ENCODE measurements at places on chromosomes 16 and 17. TPM values are rescaled to one million over a fixed set of nuclear protein-coding genes. Genes with fewer than 3 reads are reported as not detected.

PRDM7 gene
- not detected for total RNA-seq

CBX2 gene
- total RNA-seq, result 8.2 TPM

VASN gene
- 0.16 TPM for total RNA-seq

ZNF287 gene
- 5.2 TPM for total RNA-seq

ALDH3A2 gene
- 34.3 TPM for total RNA-seq

ITGAD gene
- total RNA-seq, result not detected

PRRT2 gene
- 1.6 TPM for total RNA-seq

PPY gene
- total RNA-seq, result not detected

NPIPB13 gene
- 21.1 TPM for total RNA-seq

ASPA gene
- total RNA-seq, result not detected

TBC1D3B gene
- total RNA-seq, result 8.9 TPM

CACNG3 gene
- total RNA-seq, result not detected

RNF43 gene
- total RNA-seq, result 0.95 TPM

CLDN6 gene
- total RNA-seq, result not detected

MFSD6L gene
- total RNA-seq, result 0.14 TPM

EPOP gene
- 54.9 TPM for total RNA-seq

MT4 gene
- not detected for total RNA-seq

GRCh38 chr17:60390186-60390585, 1.7 kb downstream of the USP32 start:
- peak overlapping the region; percentile 96 for H3K4me3 ChIP-seq
- H3K27me3 ChIP-seq, result no peaks in the 10 kb centered on the region
- H3K27ac ChIP-seq, result no peak overlapping the region
- peaks cover 8% of the 10 kb centered on the region for H3K36me3 ChIP-seq

- H3K36me3 ChIP-seq, result peaks cover 45% of the 10 kb centered on the region
- DNase-seq, result no peak
- peak overlapping the region; percentile 59 for H3K27ac ChIP-seq
- H3K27me3 ChIP-seq, result no peaks in the 10 kb centered on the region
Measured at GRCh38 chr17:37523715-37524219, 34.1 kb downstream of the DUSP14 start.

DNA sequence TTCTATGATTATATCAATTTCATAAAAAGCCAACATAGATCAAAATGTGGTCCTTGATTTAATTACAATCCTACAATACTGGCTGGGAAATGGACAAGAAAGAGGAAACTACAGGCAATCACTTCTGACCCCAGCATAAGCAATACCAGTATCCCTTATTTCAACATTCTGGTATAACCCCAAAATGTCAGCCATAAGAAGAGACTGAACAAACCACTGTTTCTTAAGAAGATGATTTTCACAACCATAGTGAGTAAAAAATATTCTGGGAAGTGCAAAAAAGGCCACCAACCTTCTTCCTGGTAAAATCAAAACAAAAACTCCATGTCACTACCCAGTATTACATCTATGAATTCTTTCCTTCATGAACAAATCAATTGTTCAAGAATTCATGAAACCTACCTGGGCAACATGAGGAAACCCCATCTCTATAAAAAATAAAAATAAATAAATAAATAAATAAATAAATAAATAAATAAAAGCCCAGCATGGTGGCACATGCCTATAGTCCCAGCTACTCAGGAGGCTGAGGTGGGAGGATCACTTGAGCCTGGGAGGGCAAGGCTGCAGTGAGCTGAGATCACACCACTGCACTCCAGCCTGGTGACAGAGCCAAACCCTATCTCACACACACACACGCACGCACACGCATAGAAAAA, 7.5 kb downstream of the N4BP1 start:
- peak overlapping the region; percentile 60 for H3K27ac ChIP-seq
- DNase-seq, result no peak
- H3K4me1 ChIP-seq, result peaks cover 40% of the 10 kb centered on the region
- no peaks in the 10 kb centered on the region for H3K27me3 ChIP-seq
- peak overlapping the region; percentile 42 for H3K4me3 ChIP-seq
- H3K36me3 ChIP-seq, result peaks cover 18% of the 10 kb centered on the region

GRCh38 chr17:27526604-27527002, 70.4 kb downstream of the KSR1 start:
- peaks cover 81% of the 10 kb centered on the region for H3K4me1 ChIP-seq
- H3K36me3 ChIP-seq, result peaks cover 12% of the 10 kb centered on the region
- H3K4me3 ChIP-seq, result peak overlapping the region; percentile 76

DNA sequence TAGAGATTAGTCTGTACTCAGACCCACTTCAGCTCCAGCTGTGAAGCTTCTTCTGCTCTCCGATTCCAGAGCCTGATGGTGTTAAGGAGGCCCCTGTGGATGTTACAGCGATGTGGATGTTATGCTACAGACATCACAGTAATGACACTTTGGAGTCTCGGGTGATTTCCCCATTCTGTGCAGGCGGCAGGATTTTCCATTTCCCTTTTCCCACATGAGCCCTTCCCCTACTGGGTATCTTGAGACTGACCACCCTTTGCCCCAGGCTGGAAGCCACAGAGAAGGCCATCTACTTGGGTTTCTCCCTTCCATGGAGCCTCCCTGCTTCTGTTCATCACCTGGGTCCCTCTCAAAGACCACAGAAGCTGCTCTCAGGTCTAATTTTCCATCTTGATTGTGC, 78.3 kb downstream of the KCNJ12 start:
- peaks cover 16% of the 10 kb centered on the region for H3K4me1 ChIP-seq
- no peak for DNase-seq
- H3K27ac ChIP-seq, result no peak overlapping the region
- H3K27me3 ChIP-seq, result peaks cover 49% of the 10 kb centered on the region

DNA sequence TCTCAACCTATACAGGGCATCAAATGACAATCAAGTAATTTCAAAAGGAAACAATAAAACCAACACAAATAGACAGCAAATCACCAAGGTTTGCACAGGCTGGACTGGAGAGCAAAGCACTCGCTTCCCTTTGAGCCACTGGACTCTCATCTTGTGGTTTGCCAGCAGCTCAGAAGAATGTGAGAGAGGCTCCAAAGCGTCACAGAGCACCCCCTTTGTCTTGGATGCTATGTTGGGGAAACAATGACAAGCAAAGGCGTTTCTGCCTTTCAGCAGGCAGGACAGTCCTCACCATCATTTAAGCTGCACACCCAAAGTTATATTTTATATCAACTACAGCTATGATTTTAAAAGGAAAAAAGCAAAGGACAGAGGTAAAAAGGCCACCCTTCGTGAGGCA, 13.2 kb downstream of the SLC6A4 start:
- H3K27me3 ChIP-seq, result peaks cover 7% of the 10 kb centered on the region
- no peaks in the 10 kb centered on the region for H3K36me3 ChIP-seq
- no peak overlapping the region for H3K27ac ChIP-seq
- no peaks in the 10 kb centered on the region for H3K4me1 ChIP-seq

GRCh38 chr17:27562777-27563455, 68.1 kb upstream of the LGALS9 start:
- H3K36me3 ChIP-seq, result peaks cover 55% of the 10 kb centered on the region
- no peak overlapping the region for H3K4me3 ChIP-seq
- H3K4me1 ChIP-seq, result peaks cover 56% of the 10 kb centered on the region

GRCh38 chr16:81779536-81780320, 637 bp downstream of the PLCG2 start:
- H3K4me3 ChIP-seq, result peak overlapping the region; percentile 91
- no peaks in the 10 kb centered on the region for H3K36me3 ChIP-seq
- DNase-seq, result peak; percentile 72
- H3K27me3 ChIP-seq, result peaks cover 54% of the 10 kb centered on the region
- peaks cover 10% of the 10 kb centered on the region for H3K4me1 ChIP-seq

DNA sequence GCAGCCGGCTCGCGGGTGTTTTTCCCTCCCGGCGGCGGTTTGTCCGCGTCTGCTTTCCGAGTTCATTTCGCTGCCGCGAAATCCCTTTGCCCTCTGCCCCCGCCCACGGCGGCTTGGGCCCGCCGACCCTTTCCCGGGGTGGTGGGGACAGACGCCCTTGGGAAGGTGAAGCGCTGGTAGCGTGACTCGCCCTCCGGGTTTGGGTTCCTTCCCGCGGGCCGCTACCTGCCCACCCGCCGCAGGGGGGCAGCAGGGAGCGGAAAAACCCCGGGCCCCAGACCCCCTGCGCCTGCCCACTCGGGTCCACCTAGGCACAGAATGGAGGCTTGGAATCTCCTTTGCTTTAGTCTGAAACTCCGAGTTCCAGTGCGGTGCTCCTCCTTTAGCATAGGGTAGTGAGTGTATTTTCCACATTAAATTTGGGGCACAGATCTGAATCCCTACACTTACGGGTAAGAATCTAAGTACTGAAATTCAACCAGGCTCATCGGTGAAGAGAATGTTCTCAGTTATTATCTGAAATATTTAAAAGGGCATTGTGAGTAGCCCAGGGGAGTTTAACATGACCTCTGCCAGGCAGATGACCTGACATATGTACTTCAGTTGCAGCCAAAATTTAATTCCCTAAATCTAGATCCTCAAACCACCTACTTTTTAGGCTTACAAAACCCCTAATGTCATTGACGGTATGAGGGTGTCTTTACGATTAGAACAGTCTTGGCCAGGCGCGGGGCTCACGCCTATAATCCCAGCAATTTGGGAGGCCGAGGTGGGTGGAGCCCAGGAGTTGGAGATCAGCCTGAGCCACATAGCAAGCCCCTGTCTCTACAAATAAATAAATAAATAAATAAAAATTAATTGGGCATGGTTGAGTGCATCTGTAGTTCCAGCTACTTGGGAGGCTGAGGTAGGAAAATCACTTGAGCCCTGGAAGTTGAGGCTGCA, 1.0 kb downstream of the NME2 start:
- DNase-seq, result peak; percentile 92
- no peaks in the 10 kb centered on the region for H3K27me3 ChIP-seq
- H3K4me1 ChIP-seq, result peaks cover 30% of the 10 kb centered on the region
- peak overlapping the region; percentile 92 for H3K27ac ChIP-seq
- peaks cover 66% of the 10 kb centered on the region for H3K36me3 ChIP-seq
- peak overlapping the region; percentile 88 for H3K4me3 ChIP-seq

DNA sequence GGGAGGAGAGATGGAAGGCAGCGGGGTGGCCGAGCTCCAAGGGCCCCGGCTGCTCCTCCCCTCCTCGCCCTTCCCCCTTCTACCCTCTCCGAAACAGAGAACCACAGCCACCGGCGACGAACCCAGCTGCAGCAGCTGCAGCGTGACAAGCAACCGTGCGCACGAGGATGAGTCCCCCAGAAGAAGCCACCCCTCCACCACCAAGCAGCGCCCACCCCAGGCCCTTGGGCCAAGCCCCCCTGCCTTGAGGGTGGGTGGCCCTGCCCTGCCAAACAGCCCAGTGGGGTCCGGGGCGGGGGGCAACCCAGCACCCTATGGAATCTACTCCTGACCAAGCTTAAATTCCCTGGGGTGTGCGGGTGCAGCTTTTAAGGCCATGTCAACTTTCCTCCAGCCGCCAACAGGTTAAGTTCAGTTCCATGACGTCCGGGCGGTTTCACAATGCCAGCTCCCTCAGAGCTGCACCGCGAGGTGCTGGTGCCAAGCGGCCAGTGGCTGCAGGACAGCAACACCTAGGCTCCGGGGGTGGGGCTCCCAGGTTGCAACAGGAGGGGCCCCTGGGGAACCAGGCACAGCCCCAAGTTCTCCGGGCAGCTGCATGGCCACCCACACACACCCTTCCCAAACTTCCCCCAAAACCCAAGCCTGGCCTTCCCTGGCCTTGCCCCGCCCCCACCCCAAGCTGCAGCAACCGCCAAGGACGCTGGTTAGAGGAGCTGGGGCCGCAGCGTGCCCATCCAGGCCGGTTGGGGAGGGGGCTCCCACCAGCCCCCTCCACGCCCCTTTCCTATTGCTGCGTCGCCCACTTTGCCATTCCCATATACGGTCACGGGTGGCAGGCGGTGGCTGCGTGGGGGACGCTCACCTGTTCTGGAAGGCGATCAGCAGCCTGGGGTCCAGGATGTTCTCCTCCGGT, 2.0 kb downstream of the CBX4 start:
- peaks cover 21% of the 10 kb centered on the region for H3K36me3 ChIP-seq
- peak; percentile 84 for DNase-seq
- H3K4me3 ChIP-seq, result peak overlapping the region; percentile 97
- H3K4me1 ChIP-seq, result peaks cover 24% of the 10 kb centered on the region

DNA sequence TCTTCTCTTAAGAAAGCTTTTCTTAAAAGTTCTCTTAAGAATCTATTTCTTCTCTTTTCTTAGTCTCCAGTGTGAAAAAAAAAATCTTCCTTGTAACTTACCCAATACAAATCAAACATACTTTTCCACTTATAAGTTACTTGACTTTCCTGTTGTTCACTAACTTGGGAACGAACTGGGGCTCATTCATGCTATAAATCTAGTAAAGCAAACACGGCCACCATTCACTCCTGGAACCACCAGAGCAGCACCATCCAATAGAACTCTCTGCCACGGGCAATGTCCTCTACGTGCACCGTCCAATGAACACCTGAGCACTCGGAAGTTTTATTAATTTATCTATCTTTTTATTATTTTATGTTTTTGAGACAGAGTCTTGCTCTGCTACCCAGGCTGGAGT, 20.8 kb downstream of the SRP68 start:
- H3K4me1 ChIP-seq, result peaks cover 23% of the 10 kb centered on the region
- no peak overlapping the region for H3K4me3 ChIP-seq
- peaks cover 60% of the 10 kb centered on the region for H3K36me3 ChIP-seq
- H3K27me3 ChIP-seq, result no peaks in the 10 kb centered on the region

DNA sequence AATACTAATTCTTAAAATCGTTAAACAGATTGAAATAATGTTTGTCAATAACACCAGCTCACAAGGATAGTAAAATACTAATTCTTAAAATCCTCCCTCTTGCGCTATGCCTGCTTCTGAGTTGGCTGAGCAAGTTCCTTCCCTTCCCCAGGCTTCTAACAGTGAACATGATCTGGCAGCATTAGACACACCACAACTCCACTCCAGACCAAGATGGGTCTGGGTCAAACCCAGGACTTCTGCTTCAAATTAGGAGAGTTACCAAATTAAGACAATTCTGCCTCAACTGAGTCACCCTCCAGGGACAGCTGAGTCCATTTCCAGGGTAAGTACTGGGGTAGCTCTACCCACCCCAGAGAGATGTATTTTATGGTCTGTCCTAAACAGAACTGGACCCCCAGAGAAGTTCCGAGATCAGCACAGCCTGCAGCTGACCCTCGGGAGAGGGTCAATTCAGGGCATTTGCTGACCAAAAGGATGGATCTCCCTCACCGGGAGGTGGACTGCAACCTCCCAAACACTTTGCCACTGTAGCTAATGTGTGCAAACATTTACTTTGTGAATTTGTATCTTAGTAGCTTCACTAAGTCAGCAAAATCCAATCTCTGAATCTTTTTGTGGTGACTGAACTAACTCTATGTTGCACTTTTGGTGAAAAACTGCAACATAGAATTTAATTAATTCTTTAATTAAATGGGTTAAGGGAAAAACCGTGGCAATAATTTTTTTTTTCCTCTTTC, 48.8 kb downstream of the ADCY9 start:
- no peak overlapping the region for H3K4me3 ChIP-seq
- no peak overlapping the region for H3K27ac ChIP-seq
- peaks cover 13% of the 10 kb centered on the region for H3K36me3 ChIP-seq
- no peak for DNase-seq

DNA sequence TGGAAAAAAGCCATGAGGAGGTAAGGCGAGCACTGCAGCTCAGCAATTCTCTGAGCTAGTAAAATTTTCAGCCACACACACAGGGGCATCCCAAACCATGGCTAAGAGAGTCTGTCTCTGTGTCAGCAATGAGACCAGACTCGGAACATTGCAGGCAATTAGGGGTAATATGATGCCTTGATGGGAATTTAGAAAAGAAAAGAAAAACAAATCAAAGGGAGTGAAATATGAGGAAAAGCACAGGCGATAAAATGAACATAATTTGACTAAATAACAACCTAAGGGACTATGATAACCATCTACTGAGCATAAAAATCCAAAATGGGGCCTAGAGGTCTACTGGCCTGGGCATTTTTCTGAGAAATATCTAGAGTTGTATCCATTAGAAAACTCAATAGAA, 546.0 kb upstream of the PSMD7 start:
- H3K4me1 ChIP-seq, result no peaks in the 10 kb centered on the region
- no peak overlapping the region for H3K4me3 ChIP-seq
- no peak for DNase-seq

GRCh38 chr17:14959106-14959648, 305.9 kb downstream of the PMP22 start:
- H3K36me3 ChIP-seq, result no peaks in the 10 kb centered on the region
- H3K4me1 ChIP-seq, result no peaks in the 10 kb centered on the region
- H3K27me3 ChIP-seq, result no peaks in the 10 kb centered on the region
- DNase-seq, result no peak
- H3K27ac ChIP-seq, result no peak overlapping the region

All from activated CD4-positive, alpha-beta T cell treated with anti-CD3 and anti-CD28 coated beads, Interleukin-2, amount 10 ng/mL, durations not matched to agents 24 days and 14 days (primary cell).